ENCODE measurements at places on chromosomes 13 and 19. TPM values are rescaled to one million over a fixed set of nuclear protein-coding genes. Genes with fewer than 3 reads are reported as not detected.

PTPRS gene
- total RNA-seq: 78.8 TPM

EMC10 gene
- 23.5 TPM for total RNA-seq

DIAPH3 gene
- 22.7 TPM for total RNA-seq

OPA3 gene
- 5.5 TPM for total RNA-seq

ZNF708 gene
- total RNA-seq: 4.4 TPM

C1QTNF9 gene
- not detected for total RNA-seq

YJEFN3 gene
- under 0.01 TPM for total RNA-seq

MYO1F gene
- total RNA-seq: 0.73 TPM

PRSS57 gene
- not detected for total RNA-seq

VSTM2B gene
- not detected for total RNA-seq

PCP2 gene
- total RNA-seq: not detected

ZNF730 gene
- total RNA-seq: 2.7 TPM

CCDC159 gene
- total RNA-seq: 2.9 TPM

KDM4B gene
- total RNA-seq: 13.6 TPM

SRRM5 gene
- total RNA-seq: 0.37 TPM

CDX2 gene
- not detected for total RNA-seq

PLVAP gene
- total RNA-seq: not detected

All from subcutaneous preadipocyte (primary cell).